Psoas muscle (tissue), 8 donors: ENCODE measurements at places on chromosomes 1 and 21. TPM values are rescaled to one million over a fixed set of nuclear protein-coding genes. Genes with fewer than 3 reads are reported as not detected.

The ETV3L gene
- total RNA-seq = not detected

The PTPN22 gene
- total RNA-seq = 0.56 TPM

DNA sequence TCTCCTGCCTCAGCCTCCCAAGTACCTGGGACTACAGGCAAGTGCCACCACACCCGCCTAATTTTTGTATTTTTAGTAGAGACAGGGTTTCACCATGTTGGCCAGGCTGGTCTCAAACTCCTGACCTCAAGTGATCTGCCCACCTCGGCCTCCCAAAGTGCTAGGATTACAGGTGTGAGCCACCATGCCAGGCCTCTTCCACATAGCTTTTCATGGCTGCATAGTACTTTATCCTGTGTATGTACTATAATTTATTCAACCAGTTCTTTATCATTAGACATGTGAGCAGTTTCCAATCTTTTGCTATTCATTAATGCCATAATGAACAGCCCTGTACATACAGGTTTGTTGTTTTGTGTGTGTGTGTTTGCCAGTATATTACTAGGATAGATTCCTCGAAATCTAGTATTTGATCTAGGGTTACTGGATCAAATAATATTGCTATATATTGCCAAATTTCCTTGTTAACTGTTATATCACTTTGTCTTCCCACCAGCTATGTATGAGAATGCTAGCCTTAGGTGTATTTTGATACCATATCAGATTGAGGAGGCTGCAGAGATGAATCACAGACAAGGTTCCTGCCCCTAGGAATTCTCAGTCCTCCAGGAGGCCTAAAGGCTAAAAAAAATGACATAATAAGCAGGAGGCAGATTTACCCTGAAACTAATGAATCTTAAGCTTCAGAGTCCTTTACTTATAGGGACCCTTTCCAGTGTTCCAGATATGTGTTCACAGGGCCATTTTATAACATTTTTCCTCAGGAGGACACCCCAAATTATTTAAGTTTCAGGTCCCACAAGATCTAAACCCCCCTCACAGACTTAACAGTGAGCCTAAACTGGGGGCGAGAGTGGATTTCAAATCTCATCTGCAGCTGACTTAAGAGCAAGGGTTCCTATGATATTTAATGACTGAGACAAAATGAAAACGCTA is 2.1 kb upstream of the PDIK1L start:
- H3K27ac ChIP-seq = peak overlapping the region; percentile 96
- H3K4me1 ChIP-seq = peaks cover 32% of the 10 kb centered on the region
- no peaks in the 10 kb centered on the region for H3K36me3 ChIP-seq
- H3K4me3 ChIP-seq = no peak overlapping the region
- H3K27me3 ChIP-seq = no peaks in the 10 kb centered on the region
- DNase-seq = no peak

DNA sequence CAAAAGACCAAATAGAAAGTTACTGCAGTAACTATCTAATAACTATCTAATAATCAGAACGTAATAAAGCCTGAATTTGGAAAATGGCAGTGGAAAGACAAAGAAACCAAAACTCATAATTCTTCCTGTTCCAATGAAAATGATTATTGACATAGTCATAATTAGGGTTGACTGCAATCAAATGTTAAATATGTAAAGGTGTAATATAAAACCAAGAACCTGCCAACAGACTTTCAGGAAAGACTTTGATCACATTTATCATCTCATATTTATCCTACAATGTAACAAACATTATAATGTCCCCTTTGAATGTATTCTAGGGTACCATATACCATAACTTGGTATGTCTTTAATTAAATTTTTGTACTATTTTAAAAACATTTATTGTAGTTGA is 26.9 kb downstream of the NRIP1 start:
- no peak for DNase-seq
- H3K27me3 ChIP-seq = no peaks in the 10 kb centered on the region
- peaks cover 43% of the 10 kb centered on the region for H3K4me1 ChIP-seq

GRCh38 chr1:89763649-89763986 is 57.2 kb upstream of the LRRC8D start:
- H3K36me3 ChIP-seq = no peaks in the 10 kb centered on the region
- peaks cover 3% of the 10 kb centered on the region for H3K27me3 ChIP-seq
- H3K27ac ChIP-seq = peak overlapping the region; percentile 18
- DNase-seq = no peak
- H3K4me3 ChIP-seq = peak overlapping the region; percentile 63
- H3K4me1 ChIP-seq = no peaks in the 10 kb centered on the region

GRCh38 chr1:11535761-11536572 is 57.0 kb downstream of the DISP3 start:
- no peak overlapping the region for H3K4me3 ChIP-seq
- H3K36me3 ChIP-seq = no peaks in the 10 kb centered on the region
- peaks cover 52% of the 10 kb centered on the region for H3K27me3 ChIP-seq
- H3K4me1 ChIP-seq = no peaks in the 10 kb centered on the region

DNA sequence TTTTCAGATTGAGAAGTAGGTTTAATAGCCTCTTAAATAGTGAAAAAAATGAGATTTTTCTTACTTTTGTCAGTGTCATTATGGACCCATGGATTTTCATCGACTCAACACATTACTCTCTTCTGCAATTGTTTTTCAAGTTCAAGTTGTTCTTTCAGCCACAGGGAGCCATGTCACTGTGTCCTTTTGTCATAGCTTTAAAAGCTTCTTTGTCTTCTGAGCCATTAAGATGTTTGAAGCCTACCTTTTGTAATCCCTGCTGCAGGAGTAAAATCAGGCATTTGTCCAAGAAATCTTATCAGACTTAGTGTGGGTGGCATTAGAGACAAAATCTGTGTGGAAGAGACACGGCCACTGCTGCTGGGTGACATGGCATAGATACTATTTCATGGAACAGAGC is 92.8 kb upstream of the ZP4 start:
- no peaks in the 10 kb centered on the region for H3K27me3 ChIP-seq
- H3K4me3 ChIP-seq = no peak overlapping the region
- no peak overlapping the region for H3K27ac ChIP-seq
- no peak for DNase-seq
- H3K4me1 ChIP-seq = no peaks in the 10 kb centered on the region
- no peaks in the 10 kb centered on the region for H3K36me3 ChIP-seq

GRCh38 chr1:68011657-68012375 is 38.6 kb downstream of the DIRAS3 start:
- H3K4me1 ChIP-seq = no peaks in the 10 kb centered on the region
- H3K4me3 ChIP-seq = no peak overlapping the region
- H3K27ac ChIP-seq = no peak overlapping the region
- H3K36me3 ChIP-seq = no peaks in the 10 kb centered on the region
- no peak for DNase-seq
- H3K27me3 ChIP-seq = no peaks in the 10 kb centered on the region
